ENCODE measurements at places on chromosomes 16 and 17. TPM values are rescaled to one million over a fixed set of nuclear protein-coding genes. Genes with fewer than 3 reads are reported as not detected.

Gene SLC9A5
- total RNA-seq, result 3.6 TPM

DNA sequence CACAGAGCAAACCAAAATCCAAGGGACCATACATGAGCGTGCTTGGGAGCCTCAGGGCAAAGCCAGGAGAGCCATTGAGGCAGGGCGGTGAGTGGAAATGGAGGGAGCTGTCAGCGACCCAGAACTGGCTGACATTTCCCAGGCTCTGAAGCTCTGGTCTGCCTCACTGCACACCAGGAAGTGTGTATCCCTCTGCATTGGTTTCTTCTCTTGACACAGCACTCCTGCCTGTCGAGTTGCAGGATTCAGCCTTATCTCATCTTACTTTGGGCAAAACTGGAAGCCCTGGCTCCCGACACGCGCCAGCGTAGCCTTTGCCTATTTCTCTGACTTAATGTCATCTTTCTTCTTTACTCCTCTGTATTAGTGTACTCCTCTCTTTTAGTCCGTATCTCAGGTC lies 144.7 kb upstream of the HS3ST3A1 start:
- DNase-seq, result no peak

Gene TOX3
- not detected for total RNA-seq

DNA sequence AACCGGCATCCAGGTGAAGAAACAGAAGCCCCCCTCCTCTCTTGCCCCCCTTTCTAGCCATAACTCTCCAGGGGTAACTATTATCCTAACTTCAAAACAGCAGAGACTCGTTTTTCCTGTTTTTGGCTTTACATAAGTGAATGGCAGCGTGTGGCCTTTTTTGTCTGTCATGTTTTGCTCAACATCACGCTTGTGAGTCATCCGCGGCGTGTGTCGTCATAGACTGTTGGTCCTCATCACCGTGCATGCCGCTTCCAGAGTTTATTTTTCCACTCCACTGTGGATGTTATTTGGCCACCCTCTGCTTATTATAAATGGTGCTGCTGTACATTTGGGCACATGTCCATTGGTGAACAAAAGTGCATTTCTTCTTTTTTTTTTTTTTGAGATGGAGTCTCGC lies 52.6 kb downstream of the ERN1 start:
- DNase-seq, result no peak

DNA sequence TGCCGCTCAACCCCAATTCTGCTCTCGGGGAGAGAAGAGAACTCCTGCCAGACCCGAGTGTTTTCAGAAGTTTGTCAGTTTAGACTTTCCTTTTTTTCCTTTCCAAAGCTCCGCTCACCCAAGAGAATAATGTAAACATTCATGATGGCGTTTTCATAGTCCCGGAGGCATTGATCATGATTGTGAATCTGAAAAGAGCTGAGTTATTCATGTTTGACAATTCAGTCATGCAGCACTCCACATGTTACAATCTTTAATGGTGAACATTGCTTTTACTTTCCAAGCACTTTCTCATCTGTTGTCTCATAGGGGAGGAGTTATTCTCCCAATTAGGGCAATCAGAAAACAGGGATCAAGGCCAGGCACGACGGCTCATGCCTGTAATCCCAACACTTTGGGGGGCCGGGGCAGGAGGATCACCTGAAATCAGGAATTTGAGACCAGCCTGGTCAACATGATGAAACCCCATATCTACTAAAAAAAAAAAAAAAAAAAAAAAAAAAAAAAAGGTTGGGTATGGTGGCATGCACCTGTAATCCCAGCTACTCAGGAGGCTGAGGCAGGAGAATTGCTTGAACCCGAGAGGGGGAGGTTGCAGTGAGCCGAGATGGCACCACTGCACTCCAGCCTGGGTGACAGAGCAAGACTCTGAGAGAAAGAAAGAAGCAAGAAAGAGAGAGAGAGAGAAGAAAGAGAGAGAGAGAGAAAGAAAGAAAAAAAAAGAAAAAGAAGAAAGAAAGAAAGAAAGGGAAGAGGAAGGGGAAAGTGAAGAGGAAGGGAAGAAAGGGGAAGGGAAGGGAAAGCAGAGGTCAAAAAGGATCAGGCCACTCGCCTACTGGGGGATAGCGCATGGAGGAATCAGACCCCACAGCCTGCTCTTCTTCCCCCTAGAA lies 70.0 kb upstream of the TNRC6C start:
- DNase-seq, result peak; percentile 95

DNA sequence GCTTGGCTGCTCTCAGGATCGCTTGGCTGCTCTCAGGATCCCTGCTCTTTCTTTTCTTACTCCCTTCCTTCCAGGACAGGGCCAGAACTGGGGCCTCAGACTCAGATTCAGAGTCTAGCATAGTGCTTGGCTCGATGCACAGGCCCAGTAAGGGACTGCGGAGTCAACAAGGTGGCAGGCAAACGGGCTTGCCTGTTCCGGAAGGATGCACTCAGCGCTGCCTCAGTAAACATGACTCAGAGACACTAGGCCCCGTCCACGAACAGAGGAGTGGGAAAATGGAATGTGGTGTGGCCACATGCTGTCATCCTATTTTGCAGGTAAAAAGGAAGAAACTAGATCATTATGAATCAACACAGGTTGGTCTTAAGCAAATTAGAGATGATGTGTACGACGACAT lies 9.8 kb downstream of the SPHK1 start:
- peak; percentile 19 for DNase-seq

Gene FGF11
- total RNA-seq, result 0.29 TPM

GRCh38 chr16:24430954-24431760 lies 108.2 kb upstream of the RBBP6 start:
- DNase-seq, result no peak

- peak; percentile 91 for DNase-seq
Measured at GRCh38 chr17:82237746-82238471, 9.1 kb downstream of the SLC16A3 start.

Gene AOC3
- not detected for total RNA-seq

Gene HSD11B2
- total RNA-seq, result not detected

DNA sequence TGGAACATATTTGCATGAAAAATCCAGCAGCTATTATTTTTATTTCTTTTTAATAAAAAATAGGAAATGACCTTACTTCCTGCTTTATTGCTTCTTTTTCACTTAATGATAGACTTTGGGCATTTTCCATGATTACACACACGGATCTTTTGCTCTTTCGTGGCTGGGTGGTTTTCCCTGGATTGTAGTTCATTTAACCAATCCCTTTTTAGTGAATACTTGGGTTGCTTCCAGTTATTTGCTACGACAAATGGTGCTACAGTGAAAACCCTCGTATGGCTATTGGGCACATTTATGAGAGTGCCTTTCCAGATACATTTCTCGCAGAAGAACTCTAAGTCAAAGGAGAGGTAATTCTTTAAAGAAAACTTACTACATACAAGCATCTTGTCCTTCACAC lies 38.6 kb downstream of the FOXL1 start:
- DNase-seq, result no peak

Gene TMC8
- not detected for total RNA-seq

DNA sequence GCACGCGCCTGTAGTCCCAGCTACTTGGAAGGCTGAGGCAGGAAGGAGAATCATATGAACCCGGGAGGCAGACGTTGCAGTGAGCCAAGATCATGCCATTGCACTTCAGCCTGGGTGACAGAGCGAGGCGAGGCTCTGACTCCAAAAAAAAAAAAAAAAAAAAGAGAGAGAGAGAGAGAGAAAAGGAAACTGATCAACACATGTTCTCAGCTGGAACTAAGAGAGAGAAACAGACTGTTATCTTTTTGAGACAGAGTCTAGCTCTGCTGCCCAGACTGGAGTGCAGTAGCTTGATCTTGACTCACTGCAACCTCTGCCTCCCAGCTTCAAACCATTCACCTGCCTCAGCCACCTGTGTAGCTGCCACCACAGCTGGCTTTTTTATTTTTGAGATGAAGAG lies 60.4 kb downstream of the STH start:
- DNase-seq, result no peak

DNA sequence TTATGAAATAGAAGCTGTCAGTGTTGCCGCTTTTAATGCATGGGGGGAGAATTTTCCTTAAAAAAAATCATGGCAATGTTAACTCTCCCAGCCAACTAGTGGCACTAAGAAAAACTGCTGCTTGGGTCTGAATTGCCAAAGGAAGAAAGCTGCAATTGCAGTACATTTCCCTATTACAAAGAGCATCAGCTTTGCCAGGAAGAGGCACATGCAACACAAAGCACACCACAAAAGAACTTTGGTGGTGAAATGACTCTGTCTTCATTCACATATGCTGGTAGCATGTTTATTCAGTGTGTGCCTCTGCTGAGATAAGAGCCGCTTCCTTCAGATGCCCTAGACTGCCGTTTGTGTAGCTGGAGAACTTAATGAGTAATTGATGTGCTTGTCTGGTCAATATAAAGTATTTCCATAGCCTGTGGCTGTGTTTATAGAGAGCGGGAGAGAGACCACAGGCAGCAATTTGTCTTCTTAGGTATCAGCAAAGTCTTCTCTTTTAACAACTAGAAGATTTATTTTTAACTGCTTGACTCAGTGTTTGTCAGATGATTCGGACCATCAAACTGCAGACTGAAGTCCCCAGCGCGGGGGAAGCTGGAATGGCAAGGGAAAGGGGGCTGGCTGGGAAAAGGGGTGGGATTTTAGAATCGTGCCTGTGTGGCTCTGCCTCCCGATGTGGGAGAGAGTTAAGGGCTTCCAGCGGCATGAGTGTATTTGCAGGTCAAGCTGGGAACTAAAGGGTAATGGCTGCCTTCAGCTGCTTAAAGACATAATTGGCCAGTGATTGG lies 115.1 kb downstream of the MRTFB start:
- no peak for DNase-seq

DNA sequence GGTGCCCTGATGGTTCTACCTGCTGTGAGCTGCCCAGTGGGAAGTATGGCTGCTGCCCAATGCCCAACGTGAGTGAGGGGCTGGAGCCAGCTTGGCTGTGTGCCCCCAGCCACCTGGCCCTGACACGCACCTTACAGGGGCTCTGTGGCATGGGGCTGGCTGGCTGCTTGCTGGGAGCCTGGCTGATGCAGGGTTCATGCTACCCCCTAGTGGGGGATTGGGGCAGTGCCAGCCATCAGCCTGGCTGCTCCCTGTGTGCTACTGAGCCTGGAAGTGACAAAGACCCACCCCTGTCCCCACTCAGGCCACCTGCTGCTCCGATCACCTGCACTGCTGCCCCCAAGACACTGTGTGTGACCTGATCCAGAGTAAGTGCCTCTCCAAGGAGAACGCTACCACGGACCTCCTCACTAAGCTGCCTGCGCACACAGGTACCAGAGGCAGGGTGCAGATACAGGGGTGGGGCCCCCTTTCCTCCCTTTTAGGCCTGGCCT lies 5.7 kb downstream of the GRN start:
- DNase-seq, result peak; percentile 99
